ENCODE measurements at places on chromosomes 12 and 14.

DNA sequence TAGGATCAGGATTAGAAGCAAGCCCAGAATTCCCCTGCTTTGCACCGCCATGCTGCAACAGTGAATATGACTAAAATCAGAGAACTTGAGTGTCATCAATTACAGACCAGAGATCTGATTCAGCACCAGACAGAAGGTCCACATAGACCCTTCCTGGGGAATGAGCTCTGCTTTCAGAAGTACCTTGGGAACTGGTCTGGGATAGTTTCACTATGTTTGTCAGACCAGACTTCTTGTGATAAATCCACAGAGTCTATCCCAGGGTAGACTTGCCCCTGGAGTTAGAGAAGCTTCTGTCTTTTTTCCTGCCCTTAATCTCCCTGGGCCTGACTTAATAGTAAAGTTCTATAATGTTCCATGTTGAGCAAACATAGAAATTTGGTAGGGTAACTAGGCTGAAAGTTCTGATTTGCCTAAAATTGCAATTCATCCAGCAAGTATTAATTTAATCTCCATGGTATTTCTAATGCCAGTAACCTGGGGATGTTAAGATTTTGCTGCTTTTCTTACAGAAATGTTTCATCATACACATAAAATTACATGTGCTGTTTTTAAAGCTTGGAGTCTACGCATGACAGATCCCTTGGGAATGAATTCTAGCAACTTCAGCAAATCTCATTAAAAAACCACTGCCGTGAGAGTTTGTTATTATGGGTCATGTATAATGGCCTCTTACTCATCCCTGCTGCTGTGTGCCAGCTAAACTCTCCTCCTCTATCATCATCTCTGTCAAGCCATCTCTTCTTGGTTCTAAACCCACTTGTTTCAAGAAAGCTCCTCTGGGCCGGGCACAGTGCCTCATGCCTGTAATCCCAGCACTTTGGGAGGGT is 61.3 kb upstream of the METAP2 start:
- DNase-seq, result peak; percentile 9

DNA sequence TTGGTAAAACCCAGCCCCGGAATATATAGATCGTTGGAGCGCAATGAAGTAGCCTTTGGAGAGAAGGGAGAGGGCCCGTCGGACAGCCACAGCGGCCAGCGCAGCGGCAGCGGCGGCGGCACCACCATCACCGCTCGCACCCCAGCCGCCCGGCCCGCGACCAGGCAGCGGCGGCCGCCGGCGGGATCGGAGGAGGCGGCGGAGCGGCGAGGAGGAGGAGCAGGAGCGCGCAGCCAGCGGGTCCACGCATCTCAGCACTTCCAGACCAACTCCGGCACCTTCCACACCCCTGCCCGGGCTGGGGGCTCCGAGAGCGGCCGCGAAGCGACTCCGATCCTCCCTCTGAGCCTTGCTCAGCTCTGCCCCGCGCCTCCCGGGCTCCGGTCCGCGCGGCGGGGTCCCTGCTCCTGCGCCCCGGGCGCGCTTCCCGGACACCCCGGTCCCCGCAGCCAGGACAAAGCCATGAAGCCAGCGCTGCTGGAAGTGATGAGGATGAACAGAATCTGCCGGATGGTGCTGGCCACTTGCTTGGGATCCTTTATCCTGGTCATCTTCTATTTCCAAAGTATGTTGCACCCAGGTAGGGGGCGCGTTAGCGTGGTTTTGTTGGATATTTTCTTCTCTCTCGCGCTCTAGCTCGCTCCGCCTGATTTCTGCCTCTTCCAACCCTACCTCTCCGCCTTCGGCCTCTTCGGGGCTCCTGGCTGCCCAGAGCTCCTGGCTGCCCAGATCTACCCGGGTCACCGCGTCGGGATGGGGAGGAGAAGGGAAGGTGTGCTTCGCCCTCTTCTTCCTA is 400 bp downstream of the CHST11 start:
- peak; percentile 92 for DNase-seq

DNA sequence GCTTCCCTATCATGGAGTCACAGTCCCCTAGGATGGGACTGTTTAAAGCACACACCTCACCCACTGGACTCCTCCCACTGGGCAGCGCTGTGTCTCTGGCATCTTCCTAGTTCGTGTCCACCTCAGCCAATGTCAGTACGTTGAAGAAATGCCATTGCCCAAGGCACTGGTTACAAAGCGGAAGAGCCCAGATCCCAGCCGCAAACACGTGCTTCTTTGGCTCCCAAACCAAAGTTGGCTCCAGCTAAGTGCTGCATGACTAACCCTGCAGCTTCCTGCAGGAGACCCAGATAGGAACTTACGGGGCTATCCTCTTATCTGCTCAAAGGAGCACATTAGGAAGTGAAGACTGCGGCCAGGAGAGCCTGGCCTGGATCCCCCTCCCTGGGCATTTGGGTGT is 9.3 kb downstream of the SYNE3 start:
- no peak for DNase-seq

DNA sequence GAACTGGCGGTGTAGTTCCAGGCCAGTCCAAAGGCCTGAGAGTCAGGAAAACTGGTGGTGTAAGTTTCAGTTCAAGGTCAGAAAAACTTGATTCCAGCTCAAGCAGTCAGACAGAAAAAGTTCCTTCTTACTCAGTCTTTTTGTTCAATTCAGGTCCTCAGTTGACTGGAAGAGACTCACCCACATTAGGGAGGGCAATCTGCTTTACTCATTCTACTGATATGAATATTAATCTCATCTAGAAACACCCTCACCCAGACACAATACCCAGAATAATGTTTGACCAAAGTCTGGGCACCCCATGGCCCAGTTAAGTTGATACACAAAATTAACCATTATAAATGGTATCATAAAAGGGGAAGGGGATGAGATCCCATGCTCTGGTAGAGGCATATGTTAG is 50.1 kb upstream of the LTA4H start:
- DNase-seq, result no peak

DNA sequence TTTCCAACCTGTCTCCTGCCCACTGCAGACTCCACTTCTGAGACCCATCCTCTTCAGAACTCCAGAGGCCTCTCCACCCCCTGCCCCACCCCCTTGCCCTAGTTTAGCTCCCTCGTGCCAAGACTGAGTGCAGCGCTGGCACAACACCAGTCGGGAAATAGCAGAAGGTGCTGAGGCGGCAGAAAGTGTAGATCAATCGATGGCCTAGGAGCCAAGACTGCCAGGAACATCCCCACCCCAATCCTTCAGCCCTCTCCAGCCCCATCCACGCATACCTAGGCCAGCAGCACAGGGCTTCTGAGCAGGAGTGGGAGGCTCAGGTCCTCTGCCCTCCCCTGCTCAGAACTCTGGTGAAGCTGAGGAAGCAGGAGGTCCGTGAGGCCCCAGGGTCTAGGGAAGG is 1.1 kb downstream of the CPNE6 start:
- no peak for DNase-seq
